ENCODE measurements at places on chromosomes 6 and 20. TPM values are rescaled to one million over a fixed set of nuclear protein-coding genes. Genes with fewer than 3 reads are reported as not detected.

DNA sequence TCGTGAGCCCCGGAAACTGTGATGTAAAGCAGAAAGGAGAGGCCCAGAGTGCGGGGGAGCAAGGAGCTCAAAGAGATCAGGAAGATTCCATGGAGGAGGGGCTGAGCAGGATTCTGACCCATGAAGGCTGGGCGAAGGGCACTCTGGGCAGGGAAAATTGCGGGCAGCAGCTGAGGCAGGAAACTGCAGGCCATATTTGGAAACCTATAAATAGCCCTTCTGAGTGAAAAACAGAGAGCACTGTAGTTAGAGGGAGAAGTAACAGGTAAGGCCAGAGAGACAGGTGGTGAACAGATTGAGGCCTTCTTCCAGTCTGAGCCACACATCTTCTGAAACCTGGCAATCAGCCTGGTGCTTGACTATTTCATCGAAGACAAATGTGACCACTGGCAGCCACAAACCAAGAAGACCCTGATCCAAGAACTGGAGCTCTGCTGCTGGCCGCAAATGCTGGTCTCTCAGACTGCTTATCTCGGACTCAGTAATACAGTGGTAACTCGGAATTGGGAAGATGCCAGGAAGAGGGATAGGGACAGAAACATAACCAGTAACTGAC is 14.1 kb upstream of the BEND3 start:
- H3K27ac ChIP-seq = no peak overlapping the region
- H3K4me1 ChIP-seq = peaks cover 8% of the 10 kb centered on the region
- no peaks in the 10 kb centered on the region for H3K36me3 ChIP-seq
- DNase-seq = no peak

DNA sequence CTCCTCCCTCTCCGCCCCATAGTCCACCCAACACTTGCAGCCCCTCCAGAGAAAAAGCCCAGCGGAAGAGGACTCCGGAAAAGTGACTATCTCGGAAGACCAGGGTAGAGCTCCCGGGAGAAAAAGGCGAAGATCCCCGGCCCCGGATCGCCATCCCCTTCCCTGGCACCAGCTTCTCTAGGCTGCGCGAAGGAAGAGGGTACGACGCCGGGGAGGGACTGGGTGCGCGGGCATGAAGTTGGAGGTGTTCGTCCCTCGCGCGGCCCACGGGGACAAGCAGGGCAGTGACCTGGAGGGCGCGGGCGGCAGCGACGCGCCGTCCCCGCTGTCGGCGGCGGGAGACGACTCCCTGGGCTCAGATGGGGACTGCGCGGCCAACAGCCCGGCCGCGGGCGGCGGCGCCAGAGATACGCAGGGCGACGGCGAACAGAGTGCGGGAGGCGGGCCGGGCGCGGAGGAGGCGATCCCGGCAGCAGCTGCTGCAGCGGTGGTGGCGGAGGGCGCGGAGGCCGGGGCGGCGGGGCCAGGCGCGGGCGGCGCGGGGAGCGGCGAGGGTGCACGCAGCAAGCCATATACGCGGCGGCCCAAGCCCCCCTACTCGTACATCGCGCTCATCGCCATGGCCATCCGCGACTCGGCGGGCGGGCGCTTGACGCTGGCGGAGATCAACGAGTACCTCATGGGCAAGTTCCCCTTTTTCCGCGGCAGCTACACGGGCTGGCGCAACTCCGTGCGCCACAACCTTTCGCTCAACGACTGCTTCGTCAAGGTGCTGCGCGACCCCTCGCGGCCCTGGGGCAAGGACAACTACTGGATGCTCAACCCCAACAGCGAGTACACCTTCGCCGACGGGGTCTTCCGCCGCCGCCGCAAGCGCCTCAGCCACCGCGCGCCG is 822 bp downstream of the FOXQ1 start:
- peaks cover 64% of the 10 kb centered on the region for H3K27me3 ChIP-seq
- peaks cover 9% of the 10 kb centered on the region for H3K36me3 ChIP-seq
- DNase-seq = no peak
- H3K4me1 ChIP-seq = peaks cover 28% of the 10 kb centered on the region

- no peaks in the 10 kb centered on the region for H3K36me3 ChIP-seq
- no peak overlapping the region for H3K4me3 ChIP-seq
- no peak for DNase-seq
- no peaks in the 10 kb centered on the region for H3K27me3 ChIP-seq
- no peak overlapping the region for H3K27ac ChIP-seq
- H3K4me1 ChIP-seq = no peaks in the 10 kb centered on the region
Observed at GRCh38 chr20:60570481-60571277, 612.5 kb downstream of the CDH26 start.

DNA sequence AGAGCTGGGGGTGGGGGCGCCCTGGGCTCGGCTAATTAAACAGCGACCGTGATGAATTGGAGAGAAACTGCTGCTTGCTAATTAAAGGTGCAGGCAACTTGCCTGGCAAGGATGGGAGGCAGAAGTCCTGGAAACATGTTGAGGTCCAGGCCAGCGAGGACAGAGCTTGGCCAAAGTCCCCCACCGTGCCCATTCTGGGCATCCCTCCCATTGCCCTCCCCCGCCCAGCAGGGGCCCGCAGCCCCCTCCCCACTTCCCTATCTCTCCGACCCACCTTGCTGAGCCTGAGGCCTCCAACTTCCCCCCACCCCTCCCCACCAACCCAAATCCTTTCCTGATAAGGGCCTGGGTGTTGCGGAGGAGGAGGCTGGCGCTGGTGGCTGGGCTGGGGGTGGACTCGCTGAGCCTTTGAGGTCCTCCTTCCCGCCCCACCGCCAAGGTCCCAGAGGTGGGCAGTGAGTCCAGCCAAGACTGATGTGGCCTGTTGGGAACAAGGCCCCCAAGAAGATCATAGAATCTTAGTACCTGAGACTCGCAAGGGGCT is 23.3 kb downstream of the C20orf203 start:
- peaks cover 5% of the 10 kb centered on the region for H3K27me3 ChIP-seq
- H3K4me3 ChIP-seq = no peak overlapping the region
- peaks cover 5% of the 10 kb centered on the region for H3K4me1 ChIP-seq
- no peak overlapping the region for H3K27ac ChIP-seq
- DNase-seq = no peak

DNA sequence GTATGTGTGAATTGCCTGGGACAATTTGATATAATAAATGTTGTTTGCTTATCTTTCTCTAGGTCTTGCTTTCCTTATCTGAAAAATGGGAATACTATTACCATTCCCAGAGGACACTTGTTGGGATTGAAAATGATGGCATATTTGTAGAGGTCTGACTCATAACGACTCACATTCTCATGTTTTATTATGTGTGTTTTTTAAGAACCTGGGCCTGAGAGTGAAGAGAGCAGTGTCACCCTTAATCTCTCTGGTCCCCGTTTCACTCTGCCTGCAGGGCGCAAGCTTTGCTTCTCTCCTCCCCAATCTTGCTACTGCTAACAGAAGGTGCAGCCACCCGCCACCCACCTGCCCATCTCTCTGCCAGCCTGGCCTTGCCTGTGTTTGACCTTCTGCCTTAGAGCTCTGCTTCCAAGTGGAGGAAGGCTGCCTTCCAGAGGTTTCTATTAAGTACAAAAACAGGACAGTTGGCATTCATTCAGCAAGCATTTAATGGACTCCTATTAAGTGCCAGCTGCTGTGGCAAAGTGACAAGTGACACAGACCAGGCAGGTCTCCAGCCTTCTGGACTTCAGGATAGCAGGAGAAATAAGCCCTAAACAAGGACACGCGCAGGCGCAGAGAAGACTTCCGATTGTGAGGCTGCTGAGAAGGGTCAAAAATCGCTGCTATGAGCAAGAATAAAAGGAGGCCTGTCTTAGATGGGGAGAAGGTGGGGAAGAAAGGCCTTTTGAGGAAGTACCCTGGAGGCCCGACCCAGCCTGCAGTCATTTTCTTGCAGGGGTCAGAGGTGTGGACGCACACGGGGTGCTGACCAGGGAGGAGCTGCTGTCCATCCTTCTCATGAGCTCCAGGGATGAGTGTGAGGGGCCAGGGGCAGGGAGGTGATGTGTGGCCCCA is 112.5 kb downstream of the JPH2 start:
- DNase-seq = no peak
- H3K27me3 ChIP-seq = peaks cover 5% of the 10 kb centered on the region

The HCK gene
- total RNA-seq = 0.22 TPM

Measured in activated T-helper 1 cell treated with anti-CD3 and anti-CD28 coated beads, Interleukin-12 subunit alpha, Interleukin-12 subunit beta, Interleukin-2, Interleukin-4 antibody, amounts not matched to agents 30 ng/mL and 10 ng/mL and 1 ng/mL, durations not matched to agents 14 hours and 24 hours and 36 hours (primary cell).